ENCODE measurements at places on chromosomes 3 and 15. TPM values are rescaled to one million over a fixed set of nuclear protein-coding genes. Genes with fewer than 3 reads are reported as not detected.

GRCh38 chr3:138323971-138324370 lies 5.7 kb downstream of the NME9 start:
- DNase-seq: no peak

C3orf49 gene
- not detected for total RNA-seq

GRCh38 chr3:46285931-46286619 lies 43.8 kb downstream of the CCR3 start:
- no peak for DNase-seq

ATP10A gene
- total RNA-seq: 18.7 TPM

- no peak for DNase-seq
These were observed 45.0 kb downstream of the EHHADH start for GRCh38 chr3:185208823-185209222.
